ENCODE measurements at places on chromosomes 7 and 10. TPM values are rescaled to one million over a fixed set of nuclear protein-coding genes. Genes with fewer than 3 reads are reported as not detected.

The ACSM6 gene
- not detected for total RNA-seq

The DGKI gene
- total RNA-seq, result 0.34 TPM

The TMEM236 gene
- total RNA-seq, result 0.05 TPM

The INMT gene
- total RNA-seq, result 0.89 TPM

The BTBD16 gene
- not detected for total RNA-seq

The CACUL1 gene
- 22.5 TPM for total RNA-seq

The PRKCQ gene
- total RNA-seq, result 57.3 TPM

The ABCA13 gene
- not detected for total RNA-seq

The AGBL3 gene
- total RNA-seq, result 1.6 TPM

The EVX1 gene
- total RNA-seq, result not detected

The SMKR1 gene
- 7.6 TPM for total RNA-seq

The OR2A42 gene
- not detected for total RNA-seq

The EEPD1 gene
- total RNA-seq, result 11.5 TPM

The CHRM2 gene
- total RNA-seq, result not detected

The PRKG1 gene
- not detected for total RNA-seq

The PNLIPRP3 gene
- not detected for total RNA-seq

The COL26A1 gene
- total RNA-seq, result not detected

The SRRM3 gene
- not detected for total RNA-seq

The IQUB gene
- total RNA-seq, result not detected

The AGR3 gene
- not detected for total RNA-seq

The SH2D4B gene
- 0.14 TPM for total RNA-seq

The NEURL1 gene
- 1.5 TPM for total RNA-seq

The TMEM139 gene
- total RNA-seq, result 0.89 TPM

The MARCHF5 gene
- total RNA-seq, result 23.1 TPM

The ZNF800 gene
- total RNA-seq, result 42.3 TPM

The CYP3A4 gene
- not detected for total RNA-seq

The SPDYE11 gene
- total RNA-seq, result not detected

The LAMB1 gene
- total RNA-seq, result not detected

The SPDYE16 gene
- 0.25 TPM for total RNA-seq

The GNGT1 gene
- not detected for total RNA-seq

The AGR2 gene
- not detected for total RNA-seq

The RPEL1 gene
- total RNA-seq, result not detected

The FZD8 gene
- total RNA-seq, result 0.41 TPM

The PPP1R17 gene
- not detected for total RNA-seq

The RET gene
- 0.18 TPM for total RNA-seq

The GJC3 gene
- 0.16 TPM for total RNA-seq

The C10orf67 gene
- total RNA-seq, result not detected

The C10orf95 gene
- 0.18 TPM for total RNA-seq

The FASTK gene
- total RNA-seq, result 80.0 TPM

The TMEM229A gene
- total RNA-seq, result not detected

The PDE6C gene
- total RNA-seq, result not detected

The PTF1A gene
- total RNA-seq, result not detected

The SORBS1 gene
- 1.1 TPM for total RNA-seq

The ASAH2 gene
- total RNA-seq, result 1.3 TPM

The BAMBI gene
- 0.09 TPM for total RNA-seq

The THSD7A gene
- not detected for total RNA-seq

The FFAR4 gene
- total RNA-seq, result not detected

The DENND10 gene
- total RNA-seq, result 58.3 TPM

The DNAJC2 gene
- 34.5 TPM for total RNA-seq

The VENTX gene
- not detected for total RNA-seq

The ZNF503 gene
- total RNA-seq, result 0.07 TPM

The EPDR1 gene
- total RNA-seq, result 0.20 TPM

The UCN3 gene
- not detected for total RNA-seq

The CABCOCO1 gene
- not detected for total RNA-seq

The GNAI1 gene
- total RNA-seq, result 0.66 TPM

The ASZ1 gene
- not detected for total RNA-seq

The NACAD gene
- 0.02 TPM for total RNA-seq

The TRIM50 gene
- not detected for total RNA-seq

The AQP1 gene
- total RNA-seq, result not detected

Data from T-helper 2 cell treated with Interferon-gamma antibody and Interleukin-4, amounts not matched to agents 100 ng/mL and 5 ng/mL, for 36 hours (primary cell).